Stimulated activated CD4-positive, alpha-beta T cell treated with anti-CD3 and anti-CD28 coated beads, Interleukin-2, amount 100 ng/mL, for 24 hours (primary cell): ENCODE measurements at places on chromosomes 12 and 14.

- DNase-seq, result no peak
Observed at GRCh38 chr14:94522115-94522724, 13.0 kb upstream of the SERPINA12 start.

DNA sequence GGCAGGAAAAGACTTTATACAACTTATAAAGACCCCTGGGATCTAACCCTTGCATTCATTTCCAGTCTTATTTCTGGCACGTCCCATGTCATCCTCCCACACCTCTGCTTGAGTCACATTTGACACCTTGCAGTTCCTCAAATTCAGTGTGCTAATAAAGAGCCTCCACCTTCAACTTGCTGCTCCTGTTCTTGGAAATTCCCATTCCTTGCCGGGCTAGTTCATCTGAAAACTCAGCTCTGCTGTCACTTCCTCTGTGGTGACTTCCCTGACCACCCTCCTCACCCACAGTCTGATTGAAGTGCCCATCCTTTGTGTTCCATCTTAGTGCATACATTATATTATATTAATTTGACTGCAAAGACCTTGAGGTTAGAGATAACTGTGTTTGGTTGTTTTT, 37.4 kb upstream of the PSMA6 start:
- peak; percentile 27 for DNase-seq

GRCh38 chr14:32709027-32709426, 229.7 kb upstream of the NPAS3 start:
- no peak for DNase-seq

- no peak for DNase-seq
Observed at GRCh38 chr12:68636268-68636667, 25.6 kb downstream of the RAP1B start.

- DNase-seq, result no peak
Observed at GRCh38 chr12:85065837-85066482, 29.8 kb downstream of the LRRIQ1 start.

GRCh38 chr12:116878567-116879508, 2.4 kb downstream of the HRK start:
- DNase-seq, result peak; percentile 9

DNA sequence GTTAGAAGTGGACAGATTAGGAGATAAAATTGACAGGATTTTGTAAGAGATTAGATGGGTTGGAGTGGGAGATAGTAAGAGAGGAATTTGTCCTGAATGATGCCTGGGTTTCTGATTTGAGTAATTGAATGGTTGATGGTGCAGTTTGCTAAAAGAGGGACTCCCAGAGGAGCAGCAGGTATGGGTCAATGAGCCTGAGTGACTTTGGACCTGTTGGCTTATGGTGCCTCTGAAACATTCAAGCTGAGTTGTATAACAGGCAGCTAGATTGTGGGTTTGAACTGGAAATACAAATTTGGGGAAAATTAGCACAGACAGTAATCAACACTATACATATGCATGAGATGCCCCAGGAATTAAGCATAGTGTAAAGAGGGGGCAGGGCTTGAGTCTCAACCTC, 16.7 kb upstream of the SYNDIG1L start:
- no peak for DNase-seq

DNA sequence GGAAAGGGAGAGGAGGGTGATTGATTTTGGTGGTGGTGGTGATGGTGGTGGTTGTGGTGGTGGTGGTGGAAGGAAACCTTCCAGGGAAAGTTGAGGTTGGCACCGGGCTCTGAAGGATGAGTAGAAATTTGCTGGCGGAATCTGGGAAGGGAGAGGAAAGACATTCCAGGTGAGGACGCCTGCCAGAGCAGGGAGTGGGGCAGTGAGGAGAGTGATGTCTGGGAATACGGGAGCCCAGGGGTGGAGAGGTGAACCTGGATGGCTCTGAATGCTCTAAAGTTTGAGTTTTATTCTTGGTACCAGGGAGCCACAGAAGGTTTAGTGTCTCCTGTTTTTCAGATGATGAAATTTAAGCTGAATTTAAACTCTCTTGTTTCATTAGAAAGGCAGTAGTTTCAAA, 16.0 kb downstream of the CHST11 start:
- no peak for DNase-seq

DNA sequence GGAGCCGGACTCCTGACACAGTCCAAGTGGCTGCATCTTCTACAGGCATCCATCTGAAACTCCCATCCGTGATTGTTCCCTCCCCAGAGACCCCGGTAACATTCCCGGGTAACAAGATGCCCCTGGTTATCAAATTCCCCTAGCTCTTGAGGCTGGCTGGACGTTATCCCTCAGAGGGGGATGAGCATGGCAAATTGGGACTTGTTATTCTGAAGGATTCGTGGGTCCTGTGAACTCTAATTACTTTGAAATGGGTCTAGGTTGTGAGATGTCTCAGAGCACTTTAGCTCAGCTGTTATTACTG, 642 bp upstream of the PAN2 start:
- DNase-seq, result no peak

DNA sequence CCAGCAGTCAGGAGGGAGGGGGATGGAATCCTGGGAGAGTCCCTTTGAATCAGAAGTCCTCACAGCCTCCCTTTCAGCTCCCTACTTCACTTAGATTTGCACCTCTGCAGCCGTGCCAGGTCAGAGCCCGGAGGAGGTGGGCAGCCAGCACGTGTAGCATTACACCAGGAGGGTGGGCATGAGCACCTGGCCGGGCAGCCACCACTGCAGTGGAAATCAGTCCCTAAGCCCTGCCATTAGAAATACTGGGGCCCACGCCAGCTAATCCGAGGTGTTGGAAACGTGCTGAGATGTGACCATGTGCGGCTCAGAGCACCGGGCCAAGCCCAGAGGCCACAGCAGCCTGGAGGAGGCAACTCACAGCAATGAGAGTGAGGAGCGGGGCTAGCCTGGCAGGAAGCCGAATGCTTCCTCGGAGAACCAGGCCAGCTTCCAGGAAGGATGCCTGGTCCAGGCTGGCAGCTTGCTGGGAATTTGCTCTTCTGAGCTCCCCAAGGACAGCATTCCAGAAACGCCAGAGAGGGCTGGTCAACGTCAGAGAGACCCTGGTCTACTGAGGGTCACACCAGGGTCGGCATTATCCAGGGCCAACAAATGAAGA, 9.4 kb upstream of the CACNA2D4 start:
- peak; percentile 8 for DNase-seq

DNA sequence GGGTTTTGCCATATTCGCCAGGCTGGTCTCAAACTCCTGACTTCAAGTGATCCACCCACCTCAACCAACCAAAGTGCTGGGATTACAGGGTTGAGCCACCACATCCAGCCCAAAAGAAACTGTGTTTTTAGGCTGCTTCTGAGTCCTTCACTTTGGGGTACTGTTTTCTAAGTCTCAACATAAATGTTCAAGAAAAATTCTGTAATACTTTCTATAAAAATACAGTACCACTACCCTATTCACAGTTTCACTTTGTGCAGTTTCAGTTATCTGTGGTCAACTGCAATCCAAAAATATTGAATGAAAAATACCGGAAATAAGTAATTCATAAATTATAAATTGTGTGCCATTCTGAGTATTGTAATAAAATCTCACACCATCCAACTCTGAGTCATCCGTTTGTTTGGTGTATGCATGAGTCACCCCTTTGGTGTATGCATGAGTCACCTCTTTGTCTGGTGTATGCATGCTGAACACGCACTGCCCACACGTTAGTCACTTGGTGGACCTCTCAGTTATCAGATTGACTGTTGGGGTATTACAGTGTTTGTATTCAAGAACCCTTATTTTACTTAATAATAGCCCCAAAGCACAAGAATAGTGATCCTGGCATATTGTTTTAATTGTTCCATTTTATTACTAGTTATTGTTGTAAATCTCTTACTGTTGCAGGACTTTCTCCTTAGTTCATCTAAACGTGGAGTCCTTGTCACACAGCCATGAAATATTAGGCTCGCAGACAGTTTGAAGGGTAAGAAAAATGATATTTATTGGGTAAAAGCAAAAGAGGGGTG, 190.2 kb downstream of the FSCB start:
- peak; percentile 16 for DNase-seq

DNA sequence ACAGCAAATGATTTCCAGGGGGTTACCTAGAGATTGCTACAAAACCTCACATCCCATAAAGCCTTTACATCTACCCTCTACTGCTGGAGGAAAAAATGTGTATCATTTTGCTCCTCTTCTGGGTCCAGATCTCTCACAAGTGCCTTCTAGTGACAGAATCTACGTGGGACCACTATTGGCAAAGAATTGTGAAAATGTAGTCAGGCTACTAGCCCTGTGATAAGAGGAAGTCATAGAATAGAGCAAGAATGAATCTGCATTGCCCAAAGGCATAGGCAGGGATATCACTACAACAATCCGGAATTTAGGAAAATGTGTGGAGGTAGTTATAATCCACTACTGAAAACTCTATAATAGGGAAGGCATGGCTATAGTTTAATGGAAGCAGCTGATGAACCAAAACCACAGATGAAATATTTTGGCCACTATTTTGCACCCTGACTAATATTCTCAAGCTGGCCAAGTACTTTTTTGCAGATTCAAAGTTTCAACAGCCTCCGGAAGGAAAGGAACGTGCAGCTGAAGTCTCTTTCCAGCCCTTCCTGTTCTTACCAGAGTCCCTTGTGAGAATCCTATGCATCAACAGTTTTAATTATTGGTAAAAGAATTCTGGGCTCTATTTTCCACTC, 176.8 kb downstream of the PHLDA1 start:
- no peak for DNase-seq

- DNase-seq, result no peak
Observed at GRCh38 chr14:31435276-31435675, 14.9 kb upstream of the HEATR5A start.

DNA sequence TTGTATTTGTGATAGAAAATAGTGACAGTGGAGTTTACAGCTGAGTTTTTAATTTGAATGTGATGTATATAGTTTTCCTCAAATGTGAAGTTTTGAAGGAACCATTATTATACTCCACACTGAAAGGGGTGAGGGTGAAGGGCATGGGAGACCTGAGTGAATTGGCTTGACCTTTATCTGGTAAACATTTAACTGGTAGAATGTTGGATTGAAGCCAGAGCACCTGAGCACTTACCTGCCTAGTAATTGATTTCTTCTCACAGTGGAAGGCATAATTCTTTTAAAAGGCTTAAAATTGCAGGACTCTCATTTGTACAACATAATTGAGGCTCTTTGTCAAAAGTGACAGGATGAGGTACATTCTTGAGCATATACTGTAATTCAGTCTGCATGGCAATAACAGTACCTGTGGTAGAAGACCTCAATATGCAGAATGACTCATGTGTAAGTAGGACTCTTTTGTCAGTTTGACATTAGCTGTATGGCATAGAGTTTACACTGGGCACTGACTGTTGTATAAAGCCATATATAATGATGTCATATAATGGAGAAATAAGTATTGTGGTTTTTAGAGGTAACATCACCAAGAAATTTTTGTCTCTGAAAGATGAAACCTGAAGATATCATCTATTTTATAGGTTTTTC, 309.6 kb downstream of the TMTC2 start:
- DNase-seq, result no peak

- DNase-seq, result no peak
Observed at GRCh38 chr12:32944195-32944594, 47.6 kb upstream of the PKP2 start.

- DNase-seq, result no peak
Observed at GRCh38 chr14:26766726-26767125, 168.9 kb upstream of the NOVA1 start.

- no peak for DNase-seq
Observed at GRCh38 chr12:107645630-107646333, 39.8 kb upstream of the PWP1 start.

DNA sequence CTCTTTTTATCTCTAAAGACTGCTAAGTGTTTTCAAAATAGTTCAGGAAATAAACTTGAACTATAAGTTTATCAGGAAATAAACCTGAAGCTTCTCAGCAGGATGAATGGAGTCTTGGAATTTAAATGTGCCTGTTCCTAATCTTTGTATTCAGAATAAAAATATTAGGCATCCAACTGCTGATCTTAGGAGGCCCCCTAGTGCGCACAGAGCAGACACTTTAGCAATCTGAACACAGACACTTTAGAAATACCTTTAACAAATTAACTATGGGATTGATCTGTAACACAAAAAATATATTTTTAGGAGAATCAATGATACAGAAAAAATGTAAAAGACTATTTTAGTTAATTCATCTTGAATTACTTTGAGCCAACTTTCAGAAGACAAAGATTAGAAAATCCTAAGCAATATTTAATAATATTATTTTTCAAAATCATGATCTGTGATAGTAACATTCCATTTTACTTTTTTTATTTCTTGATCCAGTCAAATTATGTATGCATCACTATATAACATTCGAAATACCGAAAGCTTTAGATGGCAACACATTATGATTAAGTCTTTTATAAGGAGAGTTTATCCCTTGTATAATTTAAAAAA, 80.9 kb downstream of the SLC41A2 start:
- peak; percentile 27 for DNase-seq

DNA sequence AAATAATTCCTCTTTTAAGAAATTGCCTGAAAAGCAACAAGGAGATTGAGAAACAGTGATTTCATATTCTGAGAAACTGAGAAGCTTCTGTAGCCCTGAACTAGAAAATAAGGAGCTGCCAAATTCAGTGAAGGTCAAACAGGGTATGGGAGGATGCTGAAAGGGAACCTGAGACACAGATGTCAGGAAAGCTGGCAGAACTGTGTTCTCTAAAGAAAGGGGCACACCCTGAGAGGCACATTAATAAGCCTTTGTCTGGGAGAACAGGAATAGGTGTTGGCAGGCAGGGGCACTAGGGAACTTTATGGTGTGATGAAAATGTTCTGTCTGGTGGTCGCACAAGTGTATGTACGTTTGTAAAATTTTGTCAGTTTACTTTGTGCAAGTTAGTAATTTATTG, 29.6 kb downstream of the VRK1 start:
- DNase-seq, result no peak

DNA sequence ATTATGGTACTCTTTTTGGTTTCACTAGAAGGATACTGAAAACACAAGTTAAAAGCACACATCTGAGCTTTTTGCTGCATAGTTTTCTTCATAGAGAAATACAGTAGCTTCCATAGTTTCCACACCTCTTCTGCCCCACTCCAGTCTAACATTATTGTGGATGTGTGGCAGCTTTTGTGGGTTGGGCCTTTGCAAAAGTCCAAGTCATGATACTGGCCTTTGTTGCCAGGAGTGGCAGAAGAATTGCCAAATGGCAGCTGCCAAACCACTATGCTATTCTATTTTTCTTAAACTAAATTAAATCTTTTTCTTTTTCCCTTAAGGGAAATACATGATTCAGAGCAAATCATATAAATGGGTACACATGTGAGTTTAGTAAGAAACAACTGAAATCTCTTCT, 114.8 kb downstream of the PLEKHA5 start:
- no peak for DNase-seq

DNA sequence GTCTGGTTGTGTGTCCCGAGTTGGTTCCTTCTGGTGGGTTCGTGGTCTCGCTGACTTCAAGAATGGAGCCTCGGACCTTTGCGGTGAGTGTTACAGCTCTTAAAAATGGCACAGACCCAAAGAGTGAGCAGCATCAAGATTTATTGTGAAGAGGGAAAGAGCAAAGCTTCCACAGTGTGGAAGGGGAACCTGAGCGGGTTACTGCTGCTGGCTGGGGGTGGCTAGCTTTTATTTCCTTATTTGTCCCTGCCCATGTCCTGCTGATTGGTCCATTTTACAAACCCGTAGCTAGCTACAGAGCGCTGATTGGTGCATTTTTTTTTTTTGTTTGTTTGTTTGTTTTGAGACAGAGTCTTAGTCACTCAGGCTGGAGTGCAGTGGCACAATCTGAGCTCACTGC, 29.3 kb downstream of the FGF6 start:
- no peak for DNase-seq
